Spleen (tissue), 13 donors: ENCODE measurements at places on chromosomes 7 and 10. TPM values are rescaled to one million over a fixed set of nuclear protein-coding genes. Genes with fewer than 3 reads are reported as not detected.
A peak's percentile ranks its signal among the peaks of the same experiment; 100 is the strongest.

SLC16A9 gene
- 49.7 TPM for total RNA-seq

DNA sequence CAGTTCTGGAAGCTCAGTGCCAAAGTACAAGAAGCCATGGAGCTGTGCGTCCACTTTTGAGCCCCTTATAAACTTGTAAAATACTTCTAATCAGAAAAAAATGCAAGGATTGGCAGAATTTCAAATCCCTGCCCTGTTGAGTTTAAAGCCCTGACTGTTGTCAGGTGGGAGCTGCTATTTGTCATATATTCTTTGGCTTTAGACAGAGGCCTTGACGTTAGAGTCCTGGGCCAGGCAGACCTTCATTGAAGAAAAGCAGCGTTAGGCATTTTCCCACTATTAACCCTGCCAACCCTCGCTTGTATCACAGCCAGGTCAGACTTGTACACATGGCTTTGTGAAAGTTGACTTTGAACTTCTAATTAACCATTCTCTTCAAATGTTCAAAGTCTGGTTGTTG is 155.4 kb downstream of the TWIST1 start:
- DNase-seq = no peak

DNA sequence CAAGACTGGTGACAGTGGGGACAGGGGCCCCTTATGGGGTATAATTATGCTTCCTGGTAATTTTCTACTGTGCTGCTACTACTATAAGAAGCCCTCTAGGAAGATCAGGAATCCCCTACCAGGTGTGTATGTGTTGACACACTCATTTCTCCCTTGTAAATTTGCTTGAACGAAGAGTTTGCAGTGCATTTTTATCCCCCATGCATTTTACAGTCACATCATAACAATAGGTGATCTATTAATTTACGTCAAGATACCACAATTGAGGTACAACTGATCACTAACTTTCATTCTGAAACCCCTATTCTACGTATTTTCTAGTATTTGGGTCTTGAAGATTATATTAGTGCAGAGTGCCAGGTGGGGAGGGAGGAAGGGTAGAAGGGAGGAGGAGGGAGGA is 252.2 kb downstream of the NSUN6 start:
- DNase-seq = no peak

GRCh38 chr10:119341459-119342301 is 134.3 kb downstream of the GRK5 start:
- DNase-seq = peak; percentile 74

DNA sequence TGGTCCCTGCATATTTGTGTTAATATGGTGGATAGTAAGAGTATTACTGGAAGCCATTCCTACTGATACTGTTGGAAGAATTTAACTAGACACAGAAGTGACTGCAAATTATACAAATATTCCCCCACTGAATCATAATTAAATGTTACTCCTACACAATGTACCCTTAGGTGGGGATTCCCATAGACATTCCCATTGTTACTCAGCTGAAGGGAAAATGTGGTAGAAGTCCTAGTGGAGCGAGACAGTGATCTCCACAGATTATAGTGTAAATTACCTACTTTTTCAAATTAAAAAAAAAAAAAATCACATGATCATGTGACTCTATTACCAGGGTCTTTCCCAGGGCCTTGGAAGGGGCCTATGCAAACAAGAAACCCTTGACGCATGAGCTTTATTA is 611.8 kb downstream of the LRMDA start:
- DNase-seq = no peak

GRCh38 chr10:43982250-43982649 is 333.6 kb upstream of the ZNF32 start:
- no peak for DNase-seq

DNA sequence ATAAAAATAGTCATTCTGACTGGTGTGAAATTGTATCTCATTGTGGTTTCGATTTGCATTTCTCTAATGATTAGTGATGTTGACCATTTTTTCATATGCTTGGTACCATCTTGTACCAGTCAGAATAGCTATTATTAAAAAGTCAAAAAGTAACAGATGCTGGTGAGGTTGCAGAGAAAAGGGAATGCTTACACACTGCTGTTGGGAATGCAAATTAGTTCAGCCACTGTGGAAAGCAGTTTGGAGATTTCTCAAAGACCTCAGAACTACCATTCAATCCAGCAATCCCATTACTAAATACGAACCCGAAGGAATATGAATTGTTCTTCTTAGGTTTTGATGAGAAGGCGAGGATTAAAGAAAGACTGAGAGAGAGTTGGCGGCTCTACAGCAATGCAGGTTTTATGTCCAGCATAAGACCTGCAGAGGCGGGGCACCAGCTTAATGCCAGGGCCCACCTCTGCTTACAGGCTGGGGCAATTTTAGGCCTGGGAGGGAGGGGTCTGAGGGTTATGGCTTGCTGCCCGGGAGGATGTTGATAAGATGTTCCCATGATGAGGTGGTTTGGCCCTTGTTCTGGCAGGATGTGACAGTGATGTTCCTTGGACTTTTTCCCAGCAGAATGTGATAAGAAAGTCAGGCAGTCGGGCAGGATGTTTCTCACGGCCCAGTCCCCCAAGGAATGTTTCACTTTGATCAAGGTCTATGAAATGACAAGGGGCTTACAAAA is 74.4 kb downstream of the MEST start:
- peak; percentile 63 for DNase-seq

GRCh38 chr10:72808001-72808400 is 85.5 kb upstream of the OIT3 start:
- DNase-seq = no peak

PKD1L1 gene
- total RNA-seq = 0.28 TPM

- no peak for DNase-seq
These were observed 50.1 kb upstream of the GDF10 start for GRCh38 chr10:47249881-47250280.

CHRM2 gene
- total RNA-seq = 0.13 TPM

DNA sequence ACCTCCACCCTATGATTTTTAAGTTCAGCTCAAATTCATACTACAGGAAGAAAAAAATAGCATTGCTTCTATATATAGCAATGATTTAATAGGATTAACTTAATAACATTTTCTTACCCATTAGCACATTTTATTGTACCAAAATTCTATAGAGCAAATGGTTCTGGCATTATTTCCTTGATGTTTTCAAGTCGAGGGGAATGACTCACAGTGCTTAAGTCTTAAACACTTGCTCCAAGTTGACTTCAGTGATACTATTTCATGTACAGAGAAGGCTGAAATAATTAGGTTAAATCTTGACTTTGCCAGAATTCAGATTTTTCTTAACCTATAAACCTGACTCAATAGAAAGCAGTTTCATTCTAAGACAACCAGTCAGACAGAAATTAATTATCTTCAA is 1133.8 kb downstream of the SORCS3 start:
- DNase-seq = no peak

- no peak for DNase-seq
These were observed 77.1 kb downstream of the CREM start for GRCh38 chr10:35203745-35204144.

FFAR4 gene
- not detected for total RNA-seq

DNA sequence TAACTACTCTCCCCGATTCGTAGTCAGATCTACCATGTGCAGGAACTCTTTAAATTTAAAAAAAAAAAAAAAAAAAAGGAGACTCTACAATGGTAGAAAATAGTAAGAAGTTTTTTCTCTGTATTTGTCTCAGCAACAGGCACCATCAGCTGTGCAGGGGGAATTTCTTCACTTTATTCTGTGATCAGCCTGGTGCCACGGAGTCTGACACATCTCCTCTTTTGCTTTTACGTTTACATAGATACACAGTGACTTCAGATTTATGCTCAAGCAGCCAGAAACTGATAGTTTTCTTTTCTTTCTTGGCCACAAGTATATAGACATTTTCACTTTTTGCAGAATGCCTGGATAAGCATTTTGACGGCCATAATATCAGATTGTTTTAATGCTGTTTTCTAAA is 190.6 kb upstream of the AKR1E2 start:
- no peak for DNase-seq

DNA sequence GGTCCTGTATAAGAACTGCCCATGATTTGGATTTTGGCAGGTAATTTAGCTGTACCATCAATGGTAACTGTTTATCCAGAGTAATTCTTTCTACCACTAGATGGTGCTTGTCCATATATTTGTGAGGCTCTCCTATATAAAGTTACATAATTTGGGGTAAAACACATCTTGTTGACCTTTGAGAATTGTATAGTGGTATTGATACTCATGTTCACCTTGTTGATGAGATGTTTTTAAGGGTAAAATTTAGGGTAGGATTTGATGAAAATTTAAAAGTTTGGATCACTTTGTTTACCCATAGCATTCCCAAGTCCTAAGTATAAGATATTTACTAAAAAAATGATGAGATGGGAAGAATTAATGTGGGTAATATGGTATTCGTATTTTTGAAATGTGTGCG is 31.6 kb downstream of the ST7 start:
- no peak for DNase-seq

GRCh38 chr10:68633281-68633680 is 73.1 kb downstream of the TET1 start:
- DNase-seq = no peak

DNA sequence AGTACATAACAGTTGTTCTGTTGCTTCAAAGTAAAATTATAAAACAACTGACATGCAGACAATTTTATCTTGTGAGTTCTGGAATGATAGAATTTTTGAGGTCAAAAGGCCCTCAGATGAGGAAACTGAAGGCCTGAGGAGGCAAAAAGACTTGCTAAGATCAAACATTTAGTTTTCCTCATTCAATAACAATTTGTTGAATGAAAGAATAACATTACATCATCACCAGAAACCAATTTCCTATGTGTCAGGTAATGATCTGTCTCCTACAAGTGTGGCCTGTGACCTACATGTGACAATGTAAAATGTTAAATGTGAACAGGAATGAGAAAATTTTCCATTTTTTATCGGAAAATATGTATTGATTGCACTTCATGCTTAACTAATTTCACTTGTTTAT is 16.6 kb upstream of the ASB4 start:
- DNase-seq = no peak

GRCh38 chr7:17234030-17234397 is 64.4 kb upstream of the AHR start:
- DNase-seq = no peak

GRCh38 chr7:44700322-44700721 is 48.3 kb upstream of the ZMIZ2 start:
- DNase-seq = peak; percentile 60

GRCh38 chr7:111531993-111532392 is 30.3 kb downstream of the IMMP2L start:
- DNase-seq = no peak

OPN4 gene
- total RNA-seq = not detected
